Activated T-helper 1 cell treated with anti-CD3 and anti-CD28 coated beads, Interleukin-2, amount 50 U/mL, for 16 hours (primary cell): ENCODE measurements at places on chromosomes 4 and X.

DNA sequence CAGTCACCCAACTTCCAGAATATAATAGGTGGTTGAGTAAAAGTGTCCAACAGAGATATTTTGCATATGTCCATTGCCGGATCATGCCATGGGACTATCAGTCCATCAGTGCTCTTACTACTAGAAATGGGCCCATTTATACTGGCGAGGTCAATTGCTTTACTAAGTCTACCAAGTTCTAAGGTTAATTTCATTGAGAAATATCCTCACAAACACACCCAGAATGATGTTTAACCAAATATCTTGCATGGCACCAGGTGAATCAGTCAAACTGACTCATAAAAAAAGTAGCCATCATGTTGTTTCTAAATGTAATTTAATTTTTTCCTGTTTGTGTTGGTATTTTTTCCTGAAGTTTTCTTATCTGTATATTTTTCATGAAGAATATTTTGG is 1217.0 kb downstream of the RAPGEF2 start:
- no peak for DNase-seq

DNA sequence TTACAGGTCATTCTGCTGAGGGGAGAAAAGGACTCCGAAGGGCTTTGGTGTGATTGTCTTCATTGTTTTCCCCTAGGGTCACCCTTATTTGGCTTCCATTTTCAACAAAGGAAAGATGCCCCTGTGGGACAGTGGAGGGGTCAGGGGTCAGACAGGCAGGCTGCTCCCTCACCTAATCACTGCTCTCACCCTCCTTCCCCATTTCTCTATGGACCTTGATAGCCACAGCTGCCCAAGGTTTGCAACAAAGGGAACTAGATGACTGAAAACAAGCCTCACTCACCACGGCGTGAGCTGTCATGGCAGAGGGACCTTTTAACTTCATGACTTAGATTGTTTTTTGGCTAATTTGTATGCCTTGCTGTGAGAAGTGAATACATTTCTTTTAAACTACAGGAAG is 40.7 kb downstream of the C4orf51 start:
- no peak for DNase-seq

- DNase-seq: no peak
These were observed 362.1 kb downstream of the UNC5C start for GRCh38 chr4:95186666-95187065.

DNA sequence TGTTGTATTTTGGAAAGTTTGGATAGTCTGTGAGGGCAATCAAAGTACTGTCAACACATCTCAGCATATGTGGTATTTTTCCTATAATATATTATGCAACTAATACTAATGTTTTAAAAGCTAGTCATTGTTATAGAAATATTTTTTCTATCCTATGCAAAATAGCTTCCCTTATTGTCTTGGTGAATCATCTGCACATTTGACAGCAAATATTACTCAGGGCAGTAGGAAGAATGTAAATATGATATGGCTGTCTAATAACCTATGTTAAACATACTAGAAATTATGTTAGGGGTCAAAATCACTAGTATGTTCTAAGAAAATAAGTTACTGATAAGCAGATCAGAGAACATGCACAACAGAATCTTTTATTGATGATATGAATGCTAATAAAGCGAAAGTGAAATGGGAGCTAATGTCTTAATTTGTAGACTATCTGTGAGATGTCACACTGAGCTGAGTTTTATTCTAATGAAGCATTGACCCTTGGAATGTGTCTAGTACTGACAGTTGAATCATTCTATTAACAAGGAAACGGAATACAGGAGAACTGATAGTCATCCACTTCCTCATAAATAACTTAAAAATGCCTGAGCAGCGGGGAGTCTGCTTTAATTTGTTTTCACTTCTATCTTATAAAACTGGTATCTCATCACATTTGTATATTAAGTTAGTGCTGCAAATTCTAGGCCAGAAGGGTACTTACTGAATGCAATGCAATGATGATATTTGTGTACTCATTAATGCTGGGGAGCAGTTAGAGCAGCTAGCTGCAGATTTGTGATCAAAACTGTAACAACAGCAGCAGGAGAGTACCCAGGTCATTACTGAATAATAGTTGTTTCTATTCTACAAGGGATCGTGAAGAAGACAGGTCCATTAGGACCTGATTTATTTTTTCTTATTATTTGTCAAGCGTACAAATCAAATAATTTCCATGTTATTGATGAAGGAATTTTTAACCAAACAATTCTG is 440.3 kb upstream of the AADAT start:
- no peak for DNase-seq

- no peak for DNase-seq
These were observed 35.9 kb upstream of the PSAPL1 start for GRCh38 chr4:7470522-7471128.

GRCh38 chr4:47641755-47642154 is 156.7 kb downstream of the ATP10D start:
- no peak for DNase-seq

DNA sequence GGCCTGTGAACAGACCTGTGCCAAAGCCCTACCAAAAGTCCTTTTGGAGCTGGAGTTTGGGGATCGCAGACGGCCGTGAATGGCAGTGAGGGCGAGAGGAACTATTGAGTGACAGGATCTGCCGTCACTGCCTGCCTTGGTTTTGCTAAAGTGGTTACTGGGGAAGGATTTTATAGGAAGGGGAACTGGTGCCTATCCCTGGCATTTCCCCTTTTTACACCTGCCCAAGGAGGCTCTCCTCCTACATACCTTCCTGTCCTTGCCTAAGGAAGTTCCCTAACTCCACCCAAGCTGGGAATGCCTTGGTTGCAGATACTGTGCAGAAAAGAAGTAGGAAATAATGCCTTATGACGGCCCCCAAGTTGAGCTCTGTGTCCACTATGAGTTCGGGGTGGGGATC is 14.5 kb downstream of the LONRF3 start:
- no peak for DNase-seq

DNA sequence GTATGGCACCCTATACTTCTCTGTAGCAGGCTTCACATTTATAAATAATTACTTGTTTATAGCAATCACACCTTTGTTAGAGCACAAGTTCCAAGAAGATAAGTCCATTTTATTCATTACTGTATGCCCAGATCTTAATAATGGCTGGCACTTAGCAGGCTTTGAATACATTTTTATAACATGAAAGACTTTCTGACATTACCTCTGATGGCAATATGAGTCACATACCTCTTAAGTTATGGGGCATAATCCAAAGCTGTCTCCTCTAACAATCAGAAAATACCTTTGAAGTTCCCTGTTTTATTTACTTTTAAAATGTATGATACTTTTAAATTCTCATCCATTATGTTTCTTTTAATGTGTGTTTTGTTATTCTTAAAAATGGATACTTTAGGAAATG is 12.2 kb downstream of the SCRG1 start:
- no peak for DNase-seq

DNA sequence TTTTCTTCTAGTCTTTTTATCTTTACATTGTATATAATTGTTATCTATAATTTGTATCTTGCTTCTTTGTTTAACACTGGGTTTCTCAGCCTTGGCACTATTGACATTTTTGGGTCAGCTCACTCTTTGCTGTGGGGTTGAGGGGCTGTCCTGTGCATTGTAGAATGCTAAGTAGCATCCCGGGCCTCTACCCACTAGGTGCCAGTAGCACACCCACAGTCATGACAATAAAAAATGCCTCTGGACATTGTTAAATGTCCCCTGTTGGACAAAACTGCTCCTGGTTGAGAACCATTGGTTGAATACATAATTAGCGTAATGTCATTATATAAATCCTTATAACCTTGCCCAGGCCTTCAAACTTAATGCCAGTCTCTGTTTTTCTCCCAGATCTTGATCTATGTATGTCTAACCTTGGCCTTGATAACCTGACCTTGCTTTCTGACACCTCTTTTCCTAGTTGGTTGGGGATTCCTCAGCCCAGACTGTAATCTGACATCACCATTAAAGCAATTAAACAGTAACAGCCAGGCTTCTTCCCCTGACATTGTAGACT is 46.1 kb downstream of the DCX start:
- no peak for DNase-seq

DNA sequence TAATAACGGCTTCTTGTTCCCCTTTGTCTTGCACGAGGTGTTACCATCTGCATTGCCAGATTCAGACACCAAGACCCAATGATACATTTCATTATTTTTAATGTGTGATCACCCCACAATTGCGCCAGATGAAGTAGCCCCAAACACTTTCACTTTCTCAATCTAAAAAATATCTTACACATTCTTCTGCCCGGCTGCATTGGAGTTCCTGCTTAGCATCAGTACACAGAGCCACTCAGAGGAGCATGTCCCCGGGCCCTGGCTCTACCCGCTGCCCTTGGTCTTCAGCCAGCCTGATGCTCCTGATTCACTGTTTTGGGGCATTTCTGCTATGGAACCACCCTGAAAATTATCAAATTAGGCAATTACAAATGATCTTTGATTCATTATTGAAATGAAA is 66.0 kb upstream of the TENM3 start:
- no peak for DNase-seq

GRCh38 chr4:89152972-89153371 is 41.6 kb downstream of the TIGD2 start:
- DNase-seq: no peak

GRCh38 chrX:109707319-109707718 is 25.7 kb downstream of the ACSL4 start:
- DNase-seq: no peak

DNA sequence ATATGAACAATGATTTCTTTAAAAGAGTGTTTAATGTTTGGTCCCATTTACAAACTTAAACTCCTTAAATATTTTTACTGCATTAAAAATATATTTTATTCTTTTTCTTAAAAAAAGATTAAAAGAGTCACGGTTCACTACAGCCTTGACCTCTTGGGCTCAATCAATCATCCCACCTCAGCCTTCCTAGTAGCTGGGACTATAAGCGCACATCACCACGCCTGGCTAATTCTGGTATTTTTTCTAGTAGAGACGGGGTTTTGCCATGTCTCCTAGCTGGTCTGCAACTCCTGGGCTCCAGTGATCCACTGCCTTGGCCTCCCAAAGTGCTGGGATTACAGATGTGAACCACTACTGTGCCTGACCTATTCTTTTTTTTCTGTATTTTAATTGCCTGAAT is 104.7 kb upstream of the TLR2 start:
- no peak for DNase-seq

- DNase-seq: no peak
These were observed 84.4 kb downstream of the HTRA3 start for GRCh38 chr4:8353912-8354453.

DNA sequence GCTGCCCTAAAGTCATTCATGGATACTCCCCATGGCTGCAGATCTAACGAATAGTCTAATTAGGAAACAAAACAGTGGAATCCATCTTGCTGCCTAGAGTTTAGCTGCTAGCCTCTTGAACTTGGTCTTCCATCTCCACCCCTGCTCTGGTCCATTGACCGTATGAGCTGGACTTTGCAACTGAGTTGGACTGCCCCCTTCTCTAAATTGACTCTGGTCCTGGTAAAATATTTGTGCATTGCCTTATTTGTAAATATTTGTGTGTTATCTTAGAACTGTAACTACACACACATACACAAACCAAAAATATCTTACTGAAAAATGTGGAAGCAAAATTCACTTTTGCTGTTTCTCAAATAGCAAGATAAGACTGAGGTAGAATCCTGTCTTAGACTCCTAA is 181.3 kb downstream of the NWD2 start:
- DNase-seq: no peak

- DNase-seq: no peak
These were observed 172.5 kb downstream of the RAP1GDS1 start for GRCh38 chr4:98433691-98434090.

- DNase-seq: peak; percentile 3
These were observed 12.9 kb downstream of the PALLD start for GRCh38 chr4:168509786-168510185.

GRCh38 chr4:64417974-64418373 is 8.7 kb upstream of the TECRL start:
- DNase-seq: no peak

DNA sequence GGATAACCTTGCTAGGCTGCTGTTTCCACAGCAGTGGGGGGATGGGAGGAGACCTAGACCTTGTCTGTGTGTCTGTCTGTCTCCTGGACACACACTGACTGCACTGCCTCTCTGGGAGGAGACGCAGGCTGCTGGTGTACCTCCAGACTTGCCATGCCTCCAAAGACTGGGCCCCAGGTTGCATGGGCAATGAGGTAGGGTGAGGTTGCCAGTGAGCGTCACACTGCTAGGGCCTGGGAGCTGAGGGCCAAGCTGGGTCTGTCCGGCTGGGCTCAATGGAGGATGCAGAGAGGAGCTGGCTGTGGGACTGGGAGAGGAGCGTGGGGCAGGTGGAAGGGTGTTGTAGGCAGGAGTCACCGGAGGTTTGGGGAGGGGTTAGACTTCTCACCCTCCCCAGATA is 16.6 kb downstream of the MAGED2 start:
- no peak for DNase-seq

GRCh38 chr4:121278811-121279368 is 101.9 kb downstream of the QRFPR start:
- no peak for DNase-seq

DNA sequence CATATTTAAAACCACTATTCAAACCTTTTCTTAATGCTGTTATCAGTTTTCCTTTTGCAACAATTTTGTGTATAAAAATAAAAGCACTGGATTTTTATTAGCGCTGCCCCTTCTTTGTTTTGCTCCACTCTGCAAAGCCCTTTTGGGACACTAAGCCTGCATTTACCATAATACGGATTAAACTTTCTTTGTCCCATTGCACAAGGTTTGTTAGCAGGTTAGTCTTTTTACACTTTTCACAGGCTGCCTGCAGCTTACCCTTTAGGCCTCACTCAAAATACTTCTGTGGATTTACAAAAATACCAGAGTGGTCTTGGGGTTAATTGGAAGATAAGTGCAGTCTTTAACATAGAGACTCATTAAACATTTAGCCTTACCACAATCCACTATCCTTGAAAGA is 35.7 kb upstream of the MAB21L2 start:
- DNase-seq: no peak

DNA sequence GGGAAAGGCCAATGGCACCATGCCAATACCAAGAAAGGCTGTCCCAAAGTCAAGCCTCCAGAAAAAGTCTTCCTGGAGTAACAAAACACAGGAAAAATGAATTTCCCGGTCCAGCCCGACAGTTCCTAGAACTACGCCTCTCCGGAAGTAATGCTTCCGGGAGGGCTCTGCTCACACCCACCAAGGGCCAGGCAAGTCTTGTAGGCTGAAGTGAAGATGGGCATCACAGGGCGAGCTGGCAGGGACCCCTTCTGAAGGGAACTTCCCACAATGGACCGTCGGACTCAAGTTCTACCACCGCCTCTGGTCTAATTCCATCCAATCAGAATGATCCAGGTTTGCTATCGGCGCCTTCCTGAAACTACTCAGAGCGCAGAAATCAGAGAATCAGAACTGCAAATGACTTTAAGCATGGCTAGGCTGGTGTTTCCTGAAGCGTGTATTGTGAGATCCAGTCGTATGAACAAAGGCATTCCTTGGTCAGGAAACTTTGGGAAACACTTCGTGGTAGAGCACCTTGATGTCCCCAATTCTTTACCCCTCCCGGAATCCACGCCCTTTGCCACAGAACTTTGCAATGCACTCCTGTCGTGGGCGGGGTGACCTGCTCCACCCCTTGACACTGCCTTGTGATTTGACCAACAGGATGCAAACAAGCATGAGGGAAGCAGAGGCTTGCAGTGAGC is 127.8 kb downstream of the BCOR start:
- DNase-seq: no peak
